ENCODE measurements at places on chromosomes 12 and 14. TPM values are rescaled to one million over a fixed set of nuclear protein-coding genes. Genes with fewer than 3 reads are reported as not detected.

FIGNL2 gene
- 0.32 TPM for total RNA-seq

ANGEL1 gene
- 6.8 TPM for total RNA-seq

BCL2L14 gene
- not detected for total RNA-seq

GDF3 gene
- not detected for total RNA-seq

WNK1 gene
- total RNA-seq = 92.4 TPM

NDRG2 gene
- not detected for total RNA-seq

APOF gene
- total RNA-seq = not detected

MYF6 gene
- not detected for total RNA-seq

OSBPL8 gene
- total RNA-seq = 148 TPM

IFNG-AS1 gene
- not detected for total RNA-seq

TRIAP1 gene
- total RNA-seq = 18.7 TPM

WNT1 gene
- not detected for total RNA-seq

ANKRD33 gene
- not detected for total RNA-seq

GNG2 gene
- 4.3 TPM for total RNA-seq

SERPINA12 gene
- not detected for total RNA-seq

EPYC gene
- total RNA-seq = not detected

CNOT2 gene
- 119 TPM for total RNA-seq

GSC gene
- total RNA-seq = not detected

SETD1B gene
- 4.7 TPM for total RNA-seq

PPM1H gene
- 2.3 TPM for total RNA-seq

CISTR gene
- total RNA-seq = not detected

FAM90A1 gene
- not detected for total RNA-seq

LRFN5 gene
- total RNA-seq = 0.97 TPM

C3AR1 gene
- under 0.01 TPM for total RNA-seq

CLEC4A gene
- total RNA-seq = 0.32 TPM

DLK1 gene
- total RNA-seq = not detected

CKAP4 gene
- 310 TPM for total RNA-seq
